Retina (tissue), 1 donor: ENCODE measurements at places on chromosomes 1 and 21.

DNA sequence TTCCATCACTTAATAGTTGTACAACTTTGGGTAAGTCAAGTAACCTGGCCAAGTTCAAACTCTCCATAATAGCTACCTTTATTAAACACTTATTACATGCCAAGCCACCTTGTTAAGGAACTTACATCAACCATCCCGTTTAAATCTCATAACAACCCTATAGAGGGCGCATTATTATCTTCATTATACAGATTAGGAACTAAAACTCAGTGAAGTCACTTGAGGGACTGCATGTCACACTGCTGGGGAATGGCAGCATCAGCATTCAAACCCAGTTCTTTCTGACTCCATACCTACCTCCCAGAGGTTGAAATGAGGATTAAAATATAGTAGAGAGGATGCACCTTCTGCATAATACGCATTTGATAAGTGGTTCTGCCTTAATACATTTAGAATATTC, 47.1 kb upstream of the PLA2G2C start:
- no peak for DNase-seq

GRCh38 chr1:186231861-186232436, 143.1 kb downstream of the TPR start:
- DNase-seq, result no peak

DNA sequence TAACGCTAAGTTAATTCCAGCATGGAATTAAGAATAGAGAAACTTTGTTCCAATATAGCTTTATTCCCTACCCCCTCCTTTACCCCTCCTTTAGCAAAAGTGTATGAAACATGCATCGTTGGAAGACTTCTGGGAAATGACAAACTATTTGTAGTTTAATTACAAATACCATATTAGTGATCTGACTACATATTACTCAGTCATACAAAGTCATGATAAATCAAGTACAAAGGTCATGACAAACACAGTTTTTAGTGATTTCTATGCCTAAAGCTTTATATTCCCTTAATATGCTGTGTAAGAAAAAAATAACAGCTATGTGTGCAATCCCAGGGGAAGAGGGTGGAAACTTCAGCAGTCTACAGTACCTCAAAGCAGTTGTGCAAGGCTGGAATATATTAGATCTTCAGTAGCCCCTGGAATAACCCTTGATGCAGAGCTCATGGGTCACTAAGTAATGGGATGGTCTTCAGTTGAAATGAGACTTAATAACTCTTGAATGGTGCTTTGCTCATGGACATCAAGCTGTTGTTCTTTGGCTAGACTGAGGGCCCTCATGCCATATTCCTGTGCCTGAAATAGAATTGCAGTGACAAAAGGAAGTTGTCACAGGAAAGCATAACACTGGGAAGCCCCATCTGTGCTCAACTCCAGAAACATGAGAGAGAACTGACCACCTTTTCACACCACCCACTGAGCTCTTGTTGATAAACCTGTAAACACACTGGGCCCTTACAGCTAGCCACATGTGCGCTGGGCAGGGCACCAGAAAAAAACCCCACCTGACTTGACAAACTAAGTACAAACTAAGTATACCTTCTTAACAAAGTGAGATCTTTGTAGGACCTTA, 25.3 kb downstream of the ZMYND12 start:
- DNase-seq, result no peak

DNA sequence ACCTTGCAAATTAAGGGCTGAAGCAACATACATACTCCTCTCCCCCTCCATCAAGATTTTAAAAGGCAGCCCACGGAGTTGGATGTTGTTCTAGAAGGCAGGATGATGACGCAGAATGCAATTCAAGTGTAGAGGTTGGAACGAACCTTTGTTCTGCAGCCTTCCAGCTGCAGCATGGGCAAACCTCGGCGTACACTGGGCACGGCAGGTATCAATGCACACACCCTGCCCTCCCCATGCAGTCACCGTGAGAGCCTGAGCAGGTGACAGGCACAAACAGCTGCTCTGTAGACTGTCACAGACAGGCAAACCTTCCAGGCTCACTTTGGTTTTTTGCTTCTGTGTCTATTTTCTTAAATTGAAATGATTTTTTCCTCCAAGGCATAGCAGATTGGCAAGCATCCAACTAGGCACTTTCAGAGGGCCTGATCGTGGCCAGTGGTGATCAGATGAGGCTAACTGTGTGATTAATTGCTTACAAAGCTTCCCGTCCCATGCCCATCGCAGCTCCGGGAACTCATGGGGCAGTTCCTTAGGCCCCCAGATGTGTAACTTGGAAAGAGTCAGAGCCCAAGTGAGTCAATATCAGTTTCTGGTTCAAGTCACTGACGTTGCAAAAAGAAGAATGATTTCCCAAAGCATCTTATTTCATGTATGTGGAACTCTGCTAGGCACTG, 82.3 kb downstream of the ITPKB start:
- no peak for DNase-seq

GRCh38 chr1:186967656-186968394, 139.1 kb downstream of the PLA2G4A start:
- DNase-seq, result peak; percentile 50

DNA sequence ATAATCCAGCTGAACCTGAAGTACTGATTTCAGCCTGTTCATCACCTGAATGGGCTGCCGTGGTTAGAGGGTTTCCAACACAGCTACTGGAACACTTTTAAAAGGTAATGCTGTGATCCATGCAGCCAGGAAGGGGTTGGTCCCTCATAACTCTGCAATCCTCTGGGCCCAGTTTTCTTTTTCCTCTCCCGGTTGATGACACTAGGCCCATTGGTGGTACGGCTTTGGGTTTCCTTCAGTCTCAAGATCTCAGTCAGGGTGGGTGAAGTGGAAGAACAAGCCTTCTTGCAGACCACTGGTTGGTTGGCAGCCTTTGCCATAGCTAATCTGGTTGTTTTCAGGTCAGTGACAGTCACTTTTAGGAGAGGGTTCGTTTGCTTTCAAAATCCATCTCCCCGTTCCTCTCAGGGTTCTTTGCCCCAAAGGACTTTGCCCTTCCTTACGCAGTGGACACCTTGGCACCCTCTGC, 502 bp upstream of the SLC35A3 start:
- DNase-seq, result no peak

DNA sequence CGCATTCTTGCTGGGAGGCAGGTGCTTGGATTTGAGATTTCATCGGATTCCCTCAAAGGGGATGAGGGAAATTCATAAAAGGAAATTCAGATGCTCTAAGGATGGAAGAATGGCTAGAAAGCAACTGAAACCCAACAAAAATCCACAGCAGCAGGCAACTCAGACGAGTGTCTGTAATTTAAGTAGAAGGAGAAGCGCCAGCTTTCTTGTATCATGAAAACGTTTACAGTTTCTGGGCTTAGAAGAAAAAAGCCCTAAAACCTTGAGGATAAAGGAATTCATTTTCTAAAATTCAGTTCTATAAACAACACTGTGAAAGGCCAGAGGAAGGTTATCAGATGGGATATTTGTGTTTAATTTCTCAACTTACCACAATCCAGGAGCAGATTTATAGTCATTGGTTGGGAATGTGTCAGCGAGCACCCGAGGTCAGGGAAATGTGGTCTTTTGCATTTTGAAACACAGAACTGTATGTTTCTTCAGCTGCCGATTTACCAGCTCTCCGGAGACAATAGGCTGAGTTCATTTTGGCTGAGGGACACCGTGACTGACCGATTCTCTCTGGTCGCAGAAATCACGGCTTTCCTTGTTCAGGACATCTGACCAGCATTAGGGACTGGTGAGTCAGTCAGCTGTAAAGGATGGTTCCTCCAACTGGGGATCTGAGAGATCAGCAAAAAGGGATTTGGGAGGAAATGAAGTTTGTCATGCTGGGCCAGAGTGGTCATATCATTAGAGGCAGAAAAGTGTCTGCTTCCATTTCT, 111.6 kb upstream of the ERRFI1 start:
- DNase-seq, result no peak

- no peak for DNase-seq
Measured at GRCh38 chr1:203636291-203636690, 9.7 kb downstream of the ATP2B4 start.

DNA sequence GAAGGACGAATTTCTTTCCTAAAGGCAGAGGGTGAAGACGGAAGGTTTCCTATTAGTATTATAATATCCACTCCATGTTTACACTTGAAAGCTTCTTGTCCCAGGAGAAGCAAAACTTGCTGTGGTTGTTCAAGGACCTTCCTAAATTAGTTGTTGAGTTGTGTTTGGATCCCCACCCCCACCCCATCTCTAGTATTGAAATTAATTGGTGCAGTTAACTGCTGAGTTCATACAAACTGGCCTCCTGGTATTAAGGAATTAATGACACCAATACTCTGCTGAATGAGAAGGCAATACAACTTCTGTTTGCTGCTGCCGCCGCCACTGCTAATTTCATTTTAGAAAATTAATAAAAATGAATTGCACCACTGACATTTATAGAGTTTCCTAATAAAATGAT, 308.8 kb downstream of the CAMTA1 start:
- no peak for DNase-seq

GRCh38 chr1:23341931-23342692, 2.0 kb downstream of the HNRNPR start:
- DNase-seq, result no peak

GRCh38 chr1:157803851-157804250, 16.1 kb downstream of the FCRL1 start:
- no peak for DNase-seq

DNA sequence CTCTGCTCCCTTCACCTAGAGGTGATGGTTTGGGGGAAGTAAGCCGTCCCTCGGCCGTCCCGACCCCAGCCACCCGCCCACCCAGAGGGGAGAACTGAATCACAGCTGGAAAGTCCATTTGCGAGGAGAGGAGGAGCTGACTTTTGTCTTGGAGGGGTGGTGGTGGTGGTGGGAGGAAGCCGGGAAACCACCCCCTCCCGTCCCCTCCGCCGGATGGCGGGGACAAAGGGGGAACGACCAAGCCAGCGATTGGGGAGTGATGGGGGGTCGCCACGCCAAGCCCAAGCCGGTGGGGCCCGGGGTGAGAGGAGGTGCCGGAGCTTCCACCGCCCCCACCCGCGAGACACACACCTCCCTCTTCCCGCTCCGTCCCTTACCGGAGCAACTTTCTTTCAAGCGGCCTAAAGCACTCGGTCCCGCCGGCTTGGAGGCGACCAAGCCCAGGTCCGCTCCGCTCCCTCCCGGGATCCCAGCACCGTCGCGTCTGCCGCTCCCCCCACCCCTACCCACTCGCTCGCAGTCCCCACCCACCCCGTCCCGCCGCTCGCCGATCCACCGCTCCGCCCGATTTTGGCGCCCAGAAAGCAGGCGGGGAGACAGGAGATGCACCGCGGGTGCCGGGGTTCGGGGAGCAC, 540 bp downstream of the ARHGEF2 start:
- DNase-seq, result peak; percentile 67

DNA sequence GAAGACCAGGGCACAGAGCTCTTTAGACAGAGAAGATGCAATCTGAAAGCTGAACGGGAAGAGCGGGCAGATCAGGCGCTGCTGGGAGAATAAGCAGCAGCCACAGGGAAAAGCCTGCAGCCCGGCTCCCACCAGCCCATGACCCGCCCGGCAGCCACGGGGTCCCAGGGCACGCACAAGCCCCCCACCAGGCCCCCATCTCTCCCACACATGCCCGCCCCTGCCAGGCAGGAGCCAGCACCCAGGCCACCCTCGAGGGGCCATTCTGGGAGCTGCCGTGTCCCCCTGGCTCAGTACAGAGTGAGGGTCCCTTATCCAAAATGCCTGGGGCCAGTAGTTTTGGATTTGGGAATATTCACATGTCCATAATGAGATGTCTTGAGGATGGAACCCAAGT, 16.3 kb downstream of the SLC19A1 start:
- DNase-seq, result no peak

GRCh38 chr1:222728746-222729145, 8.3 kb upstream of the FAM177B start:
- DNase-seq, result no peak

DNA sequence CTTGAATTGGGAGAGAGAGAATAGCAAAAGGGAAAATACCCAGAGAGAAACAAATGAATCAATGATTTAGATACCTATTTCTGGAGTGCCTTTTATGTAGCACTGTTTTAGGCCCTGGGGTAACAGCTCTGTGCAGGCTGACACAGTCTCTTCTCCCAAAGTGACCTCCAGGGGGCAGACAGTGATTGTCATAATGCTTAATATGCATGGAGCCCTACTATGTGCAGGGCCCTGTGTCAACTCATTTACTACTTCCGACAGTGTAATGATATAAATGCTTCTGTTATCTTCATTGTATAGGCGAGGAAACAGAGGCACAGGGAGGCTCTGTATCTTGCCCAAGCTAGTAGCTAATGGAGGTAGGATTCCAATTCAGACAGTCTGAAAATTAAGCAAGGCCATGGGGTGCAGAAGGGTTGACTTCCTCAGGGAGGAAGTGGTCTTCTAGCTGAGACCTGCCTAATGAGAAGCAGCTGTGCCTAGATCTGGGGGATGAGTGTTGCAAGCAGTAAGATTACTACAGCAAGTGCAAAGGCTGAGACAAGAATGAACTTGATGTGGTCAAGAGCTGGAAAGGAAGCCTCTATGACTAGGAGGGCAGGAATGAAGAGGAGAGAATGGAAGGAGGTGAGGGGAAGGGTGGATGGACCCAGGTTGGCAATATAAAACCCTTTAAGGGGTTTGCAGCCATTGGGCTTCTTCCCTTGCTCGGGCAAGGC, 16.2 kb upstream of the SERINC2 start:
- DNase-seq, result no peak

- no peak for DNase-seq
Measured at GRCh38 chr1:32170991-32171390, 8.5 kb upstream of the TXLNA start.

DNA sequence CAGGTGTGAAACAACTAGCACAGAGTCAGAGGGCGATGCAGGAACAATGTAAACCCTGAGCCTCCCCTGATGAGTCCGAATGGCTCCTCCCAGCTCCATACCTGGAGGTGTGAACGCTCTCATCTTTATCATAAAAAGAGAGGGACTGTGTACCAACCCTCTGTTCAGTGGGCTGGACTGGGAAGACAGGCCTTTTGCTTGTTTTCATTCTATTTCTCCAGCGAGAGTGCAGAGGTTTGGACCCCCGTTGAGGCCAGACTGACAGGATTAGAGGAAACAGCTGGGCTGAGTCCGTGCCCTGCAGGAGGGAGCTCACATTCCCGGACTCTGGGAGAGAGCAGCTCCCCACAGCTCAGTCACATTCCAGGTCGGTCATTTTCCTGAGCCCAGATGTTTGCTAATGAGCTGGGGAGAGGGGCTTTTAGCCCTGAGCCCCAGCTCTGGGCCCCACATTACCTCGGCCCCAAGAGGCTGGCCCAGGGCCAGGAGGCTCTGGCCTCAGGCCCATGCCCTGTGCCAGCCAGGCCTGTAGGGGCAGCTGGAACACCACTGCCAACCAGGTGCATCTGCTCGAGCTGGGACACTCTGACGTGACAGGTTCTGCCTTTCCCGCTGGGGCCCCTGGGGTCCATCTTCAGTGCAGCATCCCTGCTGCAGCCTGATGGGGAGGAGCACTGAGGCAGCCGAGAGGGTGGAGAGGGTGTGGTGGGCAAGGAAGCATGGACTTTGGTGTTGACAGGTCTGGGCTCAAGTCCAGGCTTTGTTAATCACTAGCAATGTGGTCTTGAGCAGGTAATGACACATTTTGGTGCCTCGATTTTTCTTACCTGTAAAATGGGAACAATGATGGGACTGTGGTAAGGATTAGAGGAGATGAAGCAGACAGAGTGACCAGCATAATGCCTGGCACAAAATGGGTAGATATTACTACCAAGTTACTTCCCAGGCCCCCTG, 3.5 kb upstream of the NBL1 start:
- peak; percentile 52 for DNase-seq

- no peak for DNase-seq
Measured at GRCh38 chr1:212512816-212513559, 80.3 kb downstream of the NENF start.

GRCh38 chr1:21823980-21824702, 12.1 kb downstream of the LDLRAD2 start:
- no peak for DNase-seq

GRCh38 chr1:29634324-29634723, 398.0 kb downstream of the PTPRU start:
- no peak for DNase-seq
